ENCODE measurements at places on chromosomes 1 and 21.

- no peak for DNase-seq
Observed at GRCh38 chr1:245058436-245058835, 96.3 kb upstream of the KIF26B start.

DNA sequence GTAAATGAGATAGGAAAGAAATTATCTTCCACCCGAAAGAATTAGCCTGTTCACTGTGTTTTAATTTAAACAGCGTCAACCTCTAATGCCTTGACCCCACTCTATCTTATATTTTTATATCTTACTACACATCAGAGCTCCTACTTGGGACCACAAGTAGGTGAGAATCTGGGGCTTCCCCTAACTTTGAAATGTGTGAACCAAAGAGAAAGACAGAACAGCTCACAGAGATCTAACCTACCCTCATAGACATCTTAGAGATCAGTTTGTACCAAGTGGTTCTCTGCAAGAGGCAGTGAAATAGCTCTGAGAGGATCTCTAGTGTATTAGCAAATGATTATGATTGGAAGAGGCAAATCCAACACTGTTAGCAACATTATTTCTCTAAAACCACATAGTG lies 31.0 kb upstream of the IFI16 start:
- DNase-seq, result no peak

DNA sequence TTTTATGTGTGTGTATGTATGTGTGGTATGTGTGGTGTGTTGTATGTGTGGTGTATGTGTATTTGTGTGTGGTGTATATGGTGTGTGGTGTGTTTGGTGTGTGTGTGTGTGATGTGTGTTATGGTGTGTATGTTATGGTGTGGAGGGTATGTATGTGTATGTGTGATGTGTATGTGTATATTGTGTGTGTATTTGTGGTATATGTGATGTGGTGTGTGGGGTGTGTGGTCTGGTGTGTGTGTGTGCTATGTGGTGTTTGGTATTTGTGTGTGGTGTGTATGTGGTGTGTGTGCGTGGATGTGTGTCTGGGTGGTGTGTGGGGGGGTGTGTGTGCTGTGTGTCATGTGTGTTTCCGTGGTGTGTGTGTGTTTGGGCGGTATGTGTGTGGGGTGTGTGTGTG lies 59.3 kb downstream of the SH3BGR start:
- no peak for DNase-seq

GRCh38 chr1:63545780-63546179 lies 22.5 kb downstream of the EFCAB7 start:
- no peak for DNase-seq

DNA sequence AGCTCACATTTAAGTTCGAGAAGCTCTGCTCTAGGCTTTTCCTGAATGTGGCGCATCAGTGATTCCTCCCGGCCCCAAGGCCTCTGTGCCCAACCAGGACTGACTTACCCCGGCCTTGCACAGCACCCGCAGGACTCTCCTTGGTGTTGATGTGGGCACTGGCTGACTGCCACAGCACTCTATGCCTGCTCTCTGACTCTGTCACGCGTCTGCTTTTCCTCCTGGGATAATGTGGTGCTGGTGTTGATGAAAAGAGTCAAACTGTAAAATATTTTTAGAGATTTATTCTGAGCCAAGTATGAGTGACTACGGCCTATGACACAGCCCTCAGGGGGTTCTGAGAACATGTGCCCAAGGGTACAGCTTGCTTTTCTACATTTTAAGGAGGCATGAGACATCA lies 15.5 kb upstream of the SLC2A5 start:
- peak; percentile 83 for DNase-seq

DNA sequence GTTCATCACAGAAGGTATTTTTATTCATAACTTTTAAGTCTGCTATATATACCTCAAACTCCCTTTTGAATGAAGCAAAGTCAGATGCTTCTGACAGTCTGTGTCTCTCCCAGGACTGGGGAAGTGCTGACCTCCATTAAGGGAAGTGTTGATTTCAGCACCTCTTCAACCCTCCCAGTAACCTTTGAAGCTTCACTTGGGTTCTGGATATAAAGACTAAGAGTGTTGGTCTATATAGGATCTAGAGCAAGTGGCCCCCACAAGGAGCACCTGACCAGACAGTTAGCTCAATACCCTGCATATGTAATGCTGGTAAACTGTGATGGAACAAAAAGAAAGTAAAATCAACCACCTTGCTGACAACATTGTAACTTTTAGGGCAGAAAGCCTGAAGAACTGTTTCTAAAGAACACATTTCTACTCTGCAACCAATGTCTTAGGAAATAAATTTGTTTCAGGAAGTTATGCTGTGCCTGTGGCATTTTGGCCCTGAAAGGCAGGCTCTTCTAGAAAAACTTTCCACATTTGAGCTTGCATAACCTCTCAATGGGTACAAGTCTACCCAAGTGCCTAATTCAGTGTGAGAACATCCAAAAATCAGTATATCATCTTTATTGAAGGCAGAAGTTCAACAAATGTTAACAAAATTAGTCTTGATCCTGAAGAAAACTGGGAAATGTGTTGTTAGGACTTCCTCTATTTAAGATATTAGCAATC lies 865 bp upstream of the PTPN22 start:
- no peak for DNase-seq

- no peak for DNase-seq
Observed at GRCh38 chr1:111654839-111655238, 35.2 kb downstream of the RAP1A start.

DNA sequence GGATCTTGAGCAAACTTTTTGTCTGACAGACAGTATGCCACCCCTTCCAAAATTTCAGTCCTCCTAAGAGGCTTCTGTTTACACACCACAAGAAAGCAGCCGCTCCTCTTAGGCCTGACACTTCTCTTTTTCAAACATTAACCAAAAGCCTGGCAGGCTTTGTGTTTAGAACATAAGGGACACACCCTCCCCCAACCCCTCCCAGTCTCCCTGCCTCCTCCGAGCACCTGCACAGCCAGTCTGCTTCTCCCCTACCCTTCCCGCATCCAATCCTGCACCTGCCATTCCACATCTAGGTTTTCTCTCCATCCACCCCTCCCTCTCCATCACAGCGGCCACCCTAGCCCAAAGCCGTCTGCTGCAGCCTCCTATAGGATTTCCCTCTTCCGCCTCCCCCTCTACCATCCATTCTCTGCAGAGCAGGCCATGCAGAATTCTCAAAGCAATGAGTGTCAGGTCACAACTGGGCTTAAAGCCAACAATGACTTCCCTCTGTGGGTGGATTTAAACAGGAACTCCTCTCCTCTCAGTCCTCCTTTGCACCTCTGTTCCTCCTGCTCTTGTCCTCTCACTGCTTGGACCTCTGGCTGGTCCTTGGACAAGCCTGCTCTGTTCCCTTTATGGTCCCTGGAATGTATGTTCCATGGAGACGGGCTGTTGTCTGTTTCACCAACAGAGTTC lies 478.2 kb downstream of the NPHP4 start:
- DNase-seq, result peak; percentile 62

- DNase-seq, result no peak
Observed at GRCh38 chr1:159961636-159962035, 7.6 kb upstream of the SLAMF9 start.

DNA sequence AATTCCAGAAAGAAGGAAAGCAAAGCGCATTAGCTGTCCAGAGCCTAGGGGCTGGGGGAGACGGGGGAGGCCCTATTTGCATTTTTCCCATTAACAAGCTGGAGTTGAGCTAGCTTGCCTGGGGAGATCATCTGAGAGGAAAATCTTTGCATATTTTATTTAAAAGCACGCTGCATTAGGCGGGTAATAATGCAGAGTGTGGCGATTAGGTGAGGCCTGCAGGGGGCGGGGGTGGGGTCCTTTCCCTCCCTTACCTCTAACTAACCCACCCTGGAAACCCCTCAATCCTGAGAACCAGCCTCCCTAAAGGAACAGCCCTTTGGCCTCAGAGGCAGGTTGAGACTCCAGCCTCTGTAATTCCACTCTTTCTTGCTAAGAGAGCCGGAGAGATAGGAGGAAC lies 16.2 kb downstream of the C1orf216 start:
- DNase-seq, result no peak

GRCh38 chr1:34199927-34200326 lies 23.2 kb downstream of the C1orf94 start:
- no peak for DNase-seq

DNA sequence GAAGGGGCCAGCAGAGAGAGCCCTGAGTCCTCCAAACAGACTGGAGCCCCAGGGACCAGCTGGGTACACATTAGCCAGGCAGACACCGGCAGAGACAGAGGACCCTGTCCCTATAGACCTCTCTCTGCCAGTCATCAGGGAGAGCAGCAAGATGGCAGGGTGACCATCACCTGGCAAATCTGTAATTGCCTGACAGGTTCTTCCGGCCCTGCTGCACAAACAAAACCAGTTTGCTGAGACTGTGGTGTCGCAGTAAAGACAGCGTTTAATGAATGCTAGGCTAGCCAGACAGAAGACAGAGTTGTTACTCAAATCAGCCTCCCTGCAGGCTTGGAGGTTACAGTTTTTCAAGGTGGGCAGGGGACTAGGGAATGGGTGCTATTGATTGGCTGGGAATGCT lies 618.9 kb downstream of the NPHP4 start:
- no peak for DNase-seq

GRCh38 chr1:67479146-67479891 lies 49.1 kb upstream of the SERBP1 start:
- peak; percentile 74 for DNase-seq

DNA sequence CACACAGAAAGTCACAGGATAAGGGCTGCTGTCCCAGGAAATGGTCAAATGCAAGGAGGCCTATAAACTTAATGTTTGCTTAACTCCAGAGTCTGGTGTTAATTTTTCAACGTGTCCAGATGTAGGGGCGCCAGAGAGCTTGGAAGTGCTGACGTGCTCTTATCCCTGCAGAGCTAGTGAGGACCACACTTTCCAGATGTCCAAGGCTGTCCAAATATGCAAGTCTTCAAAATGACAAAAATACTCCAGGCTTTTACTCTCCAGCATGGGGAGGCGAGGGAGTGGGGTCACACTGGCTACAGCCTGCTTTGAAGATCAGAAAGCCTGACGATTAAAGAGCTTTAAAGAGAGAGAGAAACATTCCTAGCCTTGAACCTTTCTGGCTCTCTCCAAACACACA lies 57.6 kb downstream of the ABCA4 start:
- no peak for DNase-seq

- DNase-seq, result no peak
Observed at GRCh38 chr1:206538086-206538770, 30.9 kb downstream of the RASSF5 start.

GRCh38 chr1:113215015-113215414 lies 142.0 kb downstream of the LRIG2 start:
- no peak for DNase-seq

DNA sequence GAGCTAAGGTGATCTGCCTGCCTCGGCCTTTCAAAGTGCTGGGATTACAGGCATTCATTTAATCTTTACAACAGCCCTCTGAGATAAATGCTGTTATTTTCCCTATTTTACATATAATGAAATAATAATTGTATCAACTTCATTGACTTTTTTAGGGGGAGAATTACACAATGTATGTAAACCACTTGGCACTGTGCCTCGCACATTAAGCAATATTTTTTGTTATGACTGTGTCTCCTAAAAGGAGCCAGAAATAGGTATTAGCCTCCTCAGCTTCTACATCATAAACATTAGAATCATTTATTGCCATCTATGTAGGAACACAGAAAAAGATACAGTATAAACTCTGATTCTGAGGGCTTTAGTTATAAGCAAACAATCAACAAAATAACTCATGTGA lies 1.1 kb upstream of the DNAJC28 start:
- no peak for DNase-seq

DNA sequence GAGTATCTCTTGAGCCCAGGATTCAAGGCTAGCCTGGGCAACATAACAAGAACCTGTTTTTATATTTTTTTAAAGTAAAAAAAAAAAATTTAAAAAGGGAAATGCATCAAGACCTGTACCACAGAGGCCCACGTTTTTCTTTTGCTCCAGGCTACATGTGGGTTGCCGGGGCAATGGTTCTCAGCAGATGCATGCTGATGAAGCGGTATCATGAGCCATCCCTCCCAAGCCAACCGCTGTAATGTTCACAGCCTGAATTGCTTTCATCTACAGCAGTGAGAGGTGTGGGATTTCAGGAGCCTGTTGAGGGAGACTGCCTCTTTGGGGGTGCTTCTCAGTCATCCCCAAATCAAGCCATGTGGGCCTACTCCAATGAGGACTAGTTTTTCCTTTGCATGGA lies 60.5 kb downstream of the CD58 start:
- no peak for DNase-seq

DNA sequence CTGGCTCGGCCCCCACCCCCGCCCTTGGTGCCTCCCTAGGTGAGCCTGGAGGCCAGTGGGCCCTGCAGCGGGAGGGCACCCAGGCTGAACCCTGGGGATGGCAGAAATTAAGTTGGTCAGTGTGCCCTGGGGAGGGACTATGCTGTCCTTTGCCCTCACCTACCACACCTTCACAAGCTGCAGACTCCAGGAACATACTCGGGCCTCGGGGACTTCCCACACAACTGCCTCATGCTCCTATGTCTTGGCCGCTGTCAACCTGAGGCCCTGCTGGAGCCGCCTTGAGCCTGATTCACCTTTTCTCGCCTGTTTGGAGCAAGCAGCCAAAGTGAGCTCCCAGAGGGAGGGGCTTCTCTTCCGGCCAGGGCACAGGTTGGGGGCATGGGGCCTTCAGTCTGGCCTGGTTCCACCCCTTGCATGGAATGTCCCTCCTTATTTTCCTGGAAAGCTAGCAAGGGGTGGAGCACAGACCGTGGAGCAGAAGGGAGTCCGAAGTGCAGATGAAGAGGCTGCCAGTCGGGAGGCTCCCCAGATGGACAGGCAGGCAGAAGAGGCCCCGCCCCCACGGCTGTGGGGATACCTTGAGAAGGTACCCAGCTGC lies 24.7 kb downstream of the KNCN start:
- no peak for DNase-seq

- DNase-seq, result no peak
Observed at GRCh38 chr1:54699936-54700525, 15.6 kb upstream of the TTC4 start.

DNA sequence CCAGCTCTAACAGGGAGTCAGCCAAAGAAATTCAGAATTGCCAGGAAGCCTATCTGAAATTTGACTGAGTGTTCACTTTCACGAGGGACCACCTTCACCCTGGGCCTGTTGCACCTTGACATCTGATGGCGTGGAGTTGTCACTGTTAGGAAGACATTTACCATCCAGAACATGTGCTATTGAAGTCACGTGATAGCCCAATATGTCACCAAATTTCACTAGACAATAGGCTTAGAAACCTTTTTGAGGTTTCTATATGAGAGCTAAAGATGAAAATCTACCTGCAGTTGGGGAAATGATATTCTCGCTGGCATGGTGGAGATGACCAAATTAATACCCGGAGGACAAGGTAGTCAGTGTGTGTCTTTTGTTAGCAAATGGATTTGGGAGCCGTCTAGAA lies 102.7 kb downstream of the HUNK start:
- no peak for DNase-seq

GRCh38 chr1:91621907-91622306 lies 121.3 kb downstream of the CDC7 start:
- DNase-seq, result no peak

DNA sequence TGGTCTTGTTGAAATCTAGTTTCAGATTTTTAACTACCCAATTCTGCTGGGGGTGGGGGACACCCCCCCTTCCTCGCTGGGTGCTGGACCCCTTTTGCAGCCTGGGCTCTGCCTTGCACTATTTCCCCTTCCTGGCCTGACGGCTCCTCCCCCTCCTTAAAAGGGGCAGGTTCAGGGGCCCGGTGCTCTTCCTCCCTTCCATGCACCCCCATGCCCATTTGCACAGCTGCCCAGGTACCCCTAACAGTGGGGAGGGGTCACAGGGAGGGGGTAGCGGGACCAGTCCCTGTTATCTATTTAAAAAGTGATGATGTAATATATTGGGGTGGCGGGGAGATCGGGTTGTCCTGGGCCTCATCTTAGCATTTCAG lies 15.3 kb downstream of the ZBTB7B start:
- DNase-seq, result no peak

GRCh38 chr1:155124503-155125463 lies 2.9 kb upstream of the EFNA1 start:
- DNase-seq, result no peak
